ENCODE measurements at places on chromosomes 4 and X.

GRCh38 chrX:132924426-132924825, 34.0 kb downstream of the HS6ST2 start:
- DNase-seq: no peak

DNA sequence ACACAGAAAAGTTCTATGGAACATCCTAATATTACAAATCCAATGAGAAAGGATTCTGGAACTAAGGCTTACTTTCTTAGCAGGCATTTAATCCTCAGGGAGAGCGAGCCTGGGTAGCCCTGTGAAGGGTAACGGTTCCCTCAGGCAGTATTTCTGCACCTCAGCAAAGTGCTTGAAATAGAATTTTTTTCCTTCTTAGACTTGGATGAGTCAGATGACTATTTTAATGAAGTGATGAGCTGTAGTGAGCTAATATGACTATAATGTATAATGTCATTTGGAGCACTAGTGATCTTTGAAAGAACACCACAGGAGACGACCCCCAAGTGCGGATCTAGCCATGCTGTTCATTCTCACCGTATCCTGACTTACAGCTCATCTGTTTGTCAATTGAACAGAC, 493.0 kb upstream of the FAM241A start:
- no peak for DNase-seq

GRCh38 chr4:12679217-12679616, 804.9 kb downstream of the RAB28 start:
- no peak for DNase-seq

DNA sequence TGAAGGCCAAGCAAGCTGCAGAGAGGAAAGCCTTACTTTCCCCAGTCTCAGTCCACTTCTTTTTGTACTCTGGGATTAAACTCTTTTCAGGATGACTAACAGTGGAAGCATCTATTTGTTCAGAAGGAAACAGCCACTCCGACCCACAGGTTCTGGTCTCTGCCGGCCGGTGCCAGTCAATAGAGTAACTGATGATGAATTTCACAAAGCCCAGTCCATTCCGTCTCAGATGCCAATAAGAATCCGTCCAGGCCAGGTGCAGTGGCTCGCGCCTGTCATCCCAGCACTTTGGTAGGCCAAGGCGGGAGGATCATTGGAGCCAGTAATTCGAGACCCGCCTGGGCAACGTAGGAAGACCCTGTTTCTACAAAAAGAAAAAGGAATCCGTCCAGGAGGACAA, 58.5 kb upstream of the HELT start:
- no peak for DNase-seq

GRCh38 chr4:61520681-61521160, 320.6 kb downstream of the ADGRL3 start:
- no peak for DNase-seq

DNA sequence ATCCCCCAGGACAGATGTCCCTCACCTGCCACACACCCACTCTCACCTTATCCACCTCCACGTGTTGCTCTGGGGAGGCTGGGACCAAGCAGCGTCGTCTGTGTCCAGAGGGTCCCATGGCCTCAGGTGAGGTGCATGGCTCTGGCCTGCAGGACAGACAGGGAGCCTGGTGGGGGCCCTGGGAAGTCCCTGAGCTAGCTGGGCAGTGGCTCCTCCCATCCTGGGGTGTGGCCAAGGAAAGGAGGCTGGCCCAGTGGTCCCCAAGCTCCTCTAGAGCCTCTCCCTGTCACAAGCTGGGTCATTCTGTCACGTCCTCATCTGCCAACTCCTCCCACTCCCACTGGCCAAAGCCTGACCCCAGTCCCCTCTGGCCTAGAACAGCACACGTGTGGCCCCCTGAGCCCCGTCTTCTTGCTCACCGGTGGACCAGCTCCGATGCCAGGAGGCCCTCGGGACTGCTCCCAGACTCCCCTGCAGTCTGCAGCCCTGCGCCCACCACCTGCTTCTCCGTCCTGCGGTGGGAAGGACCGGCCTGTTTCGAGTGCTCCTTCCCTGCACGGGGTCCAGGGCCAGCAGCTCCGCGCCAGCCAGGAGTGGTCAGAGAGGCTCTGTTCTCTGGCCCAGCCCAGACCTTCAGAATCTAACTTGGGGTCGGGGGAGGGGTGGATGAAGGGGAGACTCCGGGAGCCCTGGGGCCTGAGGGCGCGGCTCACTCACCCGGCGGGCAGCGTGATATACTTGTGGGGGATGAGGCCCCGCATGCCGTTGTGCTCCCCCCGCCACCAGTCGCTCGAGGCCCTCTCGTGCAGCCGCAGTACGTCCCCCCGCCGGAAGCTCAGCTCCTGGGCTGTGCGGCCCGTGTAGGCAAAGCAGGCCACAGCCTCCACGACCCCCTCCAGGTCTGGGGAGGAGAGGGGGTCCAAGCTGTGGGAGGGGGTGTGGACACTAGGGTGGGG, 4.8 kb downstream of the AVPR2 start:
- no peak for DNase-seq

DNA sequence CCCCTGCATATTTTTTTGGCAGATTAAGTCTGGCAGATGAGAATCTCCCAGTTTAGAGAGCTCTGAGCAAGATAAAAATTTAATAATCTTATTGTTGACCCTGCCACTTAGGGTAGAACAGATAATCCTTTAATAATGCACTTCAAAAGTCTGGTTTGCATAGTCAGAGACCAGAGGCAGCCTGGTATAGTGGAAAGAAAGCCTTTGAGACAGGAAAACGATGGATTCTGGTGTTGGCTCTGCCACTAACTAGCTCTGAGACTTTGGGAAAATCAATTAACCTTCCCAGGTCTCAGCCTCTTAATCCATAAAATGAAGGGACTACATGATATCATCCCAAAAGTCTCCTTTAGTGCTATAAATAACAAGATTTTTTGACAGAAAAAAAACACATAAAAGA, 824.5 kb downstream of the STIM2 start:
- no peak for DNase-seq

DNA sequence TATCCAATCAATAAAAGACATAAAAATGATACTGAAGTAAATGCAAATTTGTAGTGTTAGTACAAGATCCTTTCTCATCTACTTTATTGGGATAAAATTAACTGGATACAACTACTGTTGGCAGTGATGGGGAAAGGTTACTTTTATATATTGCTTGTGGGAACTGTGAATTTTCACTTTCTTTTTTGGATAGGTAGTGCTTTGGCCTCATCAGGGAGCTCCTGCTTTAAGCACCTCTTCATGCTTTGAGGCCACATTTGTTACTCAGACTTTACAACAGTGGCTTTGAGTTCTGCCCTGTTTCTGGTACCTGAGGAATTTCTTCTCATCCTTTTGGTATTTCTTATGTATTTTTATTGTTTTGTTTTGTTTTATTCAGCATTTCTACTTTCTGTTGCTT, 316.8 kb upstream of the ZCCHC13 start:
- no peak for DNase-seq

DNA sequence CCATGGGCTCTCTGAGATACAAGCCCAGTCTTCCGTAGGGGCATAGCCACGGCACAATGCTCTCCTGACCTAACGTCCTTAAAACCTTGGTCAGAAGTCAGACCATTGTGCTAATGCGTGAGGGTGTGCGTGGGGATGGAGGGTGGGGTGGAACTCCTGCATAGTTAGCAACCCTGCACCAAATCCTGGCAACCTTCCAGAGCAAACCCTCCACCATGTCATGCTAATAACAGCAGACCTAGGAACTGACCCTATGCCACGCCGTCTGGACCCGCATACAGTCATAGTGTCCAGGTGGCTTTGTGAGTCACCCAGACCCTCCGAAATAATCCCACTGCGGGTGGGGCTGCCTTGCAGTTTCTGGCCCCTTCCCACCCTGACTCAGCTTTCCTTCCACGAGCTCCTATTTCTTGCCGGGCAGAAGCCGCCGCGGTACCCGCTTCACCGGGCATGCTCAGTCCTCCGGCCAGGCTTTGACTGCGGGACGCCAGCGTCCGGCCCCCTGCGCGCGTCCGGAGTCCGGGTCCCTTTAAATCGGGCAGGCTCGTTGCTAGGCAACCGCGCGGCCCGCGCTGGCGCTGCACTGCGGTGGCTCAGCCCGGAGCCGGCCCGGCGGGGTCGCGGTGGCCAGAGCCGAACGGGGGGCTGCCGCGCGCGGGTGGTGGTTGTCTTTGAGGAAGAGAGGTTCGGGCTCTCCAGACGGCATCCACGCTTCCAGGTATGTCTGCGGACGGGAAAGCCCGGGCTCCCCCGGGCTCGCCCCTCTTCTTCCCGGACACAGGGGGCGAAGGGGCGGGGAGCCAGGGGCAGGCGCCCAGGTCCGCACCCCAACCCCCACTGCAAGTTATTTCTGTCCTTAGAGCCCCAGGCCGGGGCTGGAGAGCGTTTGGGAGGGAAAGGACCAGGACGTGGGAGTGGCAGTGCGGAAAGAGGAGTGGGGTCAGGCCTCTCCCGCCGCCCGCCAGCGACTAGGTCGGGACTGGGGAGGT, at the start of gene CCDC160:
TSS of gene CCDC160 (plus strand) at position 557 of the 989 bp plus-strand sequence. CDS start 7,619 bp downstream, outside the sequence.
- DNase-seq: no peak

DNA sequence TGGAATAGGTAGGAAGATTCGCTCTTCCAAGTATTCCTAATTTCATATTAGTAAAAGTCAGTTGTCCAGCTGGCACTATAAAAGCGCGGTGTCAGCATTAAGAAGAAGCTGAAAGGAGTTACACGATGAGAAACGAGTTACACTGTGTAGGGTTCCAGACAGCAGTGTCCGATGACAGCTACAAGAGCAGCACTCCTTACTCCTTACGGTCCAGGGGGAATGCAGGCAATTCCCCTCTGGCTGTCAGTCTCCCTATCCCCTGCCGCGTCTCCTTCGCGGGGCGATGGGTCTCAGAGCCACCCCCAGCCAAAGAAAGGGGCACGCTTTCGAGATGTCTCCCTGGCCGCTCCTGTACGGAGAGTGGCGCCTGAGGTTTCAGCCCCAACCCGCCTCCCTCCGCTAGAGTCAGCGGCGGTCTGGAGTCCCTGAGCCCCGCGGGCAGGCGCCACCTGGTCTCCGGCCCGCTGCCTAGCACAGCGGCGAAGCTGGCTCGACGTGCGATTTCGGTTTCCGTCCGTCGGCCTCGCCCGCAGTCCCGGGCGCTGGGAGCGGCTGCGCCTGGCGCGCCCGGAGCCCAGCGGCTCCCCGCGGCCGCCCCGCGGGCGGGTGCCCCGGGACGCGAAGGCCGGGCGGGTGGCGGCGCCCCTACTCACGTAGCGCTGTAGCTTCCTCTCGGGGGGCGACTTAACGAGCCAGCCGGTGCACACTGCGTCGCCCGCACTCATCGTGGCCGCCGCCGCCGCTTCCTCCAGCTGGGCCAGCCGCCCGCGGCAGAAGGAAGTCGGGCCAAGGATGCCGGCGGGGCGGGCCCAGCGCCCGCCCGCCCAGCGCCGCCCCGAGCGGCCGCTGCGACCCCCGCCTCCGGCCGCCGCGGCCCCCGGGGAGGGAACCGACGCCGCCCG, at the start of gene GAB3:
TSS of gene GAB3 (minus strand) at position 777 of the 902 bp plus-strand sequence. CDS start at position 725, 52 bp downstream.
- DNase-seq: peak; percentile 23

DNA sequence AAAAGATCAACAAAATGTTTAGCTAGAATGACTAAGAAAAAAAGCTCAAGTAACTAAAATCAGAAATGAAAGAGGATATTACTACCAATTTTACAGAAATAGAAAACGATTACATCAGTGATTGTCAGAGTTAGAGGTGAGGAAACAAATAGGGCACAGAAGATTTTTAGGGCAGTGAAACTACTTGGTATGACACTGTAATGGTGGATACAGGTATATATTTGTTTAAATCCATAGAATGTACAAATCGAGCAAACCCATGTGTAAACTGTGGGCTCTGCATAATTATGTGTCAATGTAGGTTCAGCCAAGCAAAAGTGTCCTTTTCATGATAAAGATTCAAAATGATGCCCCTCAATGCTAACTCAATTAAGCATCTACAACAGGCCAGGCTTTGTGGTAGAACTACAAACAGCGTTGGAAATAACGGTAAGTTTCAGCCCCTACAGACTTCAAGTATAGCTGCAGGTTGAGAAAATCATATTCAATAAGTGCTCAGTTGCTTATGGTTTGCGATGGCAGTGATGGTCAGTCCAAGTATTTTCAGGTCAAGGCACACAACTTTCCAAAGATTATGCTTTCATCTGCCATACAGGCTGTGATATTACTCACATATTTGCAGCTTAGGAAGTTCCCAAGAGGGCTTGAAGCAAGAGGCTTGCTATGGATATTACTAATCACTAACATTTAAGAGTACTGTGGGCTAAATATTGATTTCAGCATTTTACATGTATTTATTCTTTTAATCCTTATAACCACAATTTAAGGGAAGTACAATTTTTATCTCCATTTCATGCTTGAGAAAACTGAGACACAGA, 158.6 kb downstream of the TET2 start:
- DNase-seq: no peak

GRCh38 chrX:2401201-2401589, 99.6 kb downstream of the DHRSX start:
- DNase-seq: no peak

- DNase-seq: no peak
Measured at GRCh38 chr4:163164110-163164509, 2.6 kb downstream of the NAF1 start.

DNA sequence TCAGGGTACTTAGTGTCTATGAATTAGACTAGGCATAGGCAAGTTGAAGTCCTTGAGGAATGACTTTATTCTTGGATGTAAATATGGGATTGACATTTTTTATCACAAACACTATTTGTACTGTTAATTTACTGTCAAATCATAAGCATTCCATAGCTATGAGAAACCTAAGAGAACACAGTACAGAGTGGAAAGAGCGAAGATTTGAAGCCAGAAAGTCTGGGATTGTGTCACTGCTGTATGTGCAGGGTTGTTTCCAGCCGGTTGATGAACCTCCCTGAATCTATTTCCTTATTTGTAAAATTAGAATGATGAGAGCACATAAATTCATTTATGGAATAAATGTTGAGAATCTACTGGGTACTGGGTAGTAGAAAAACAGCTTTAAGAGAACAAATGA, 14.4 kb upstream of the KLHL5 start:
- DNase-seq: no peak

- no peak for DNase-seq
Measured at GRCh38 chr4:101288365-101289145, 58.8 kb downstream of the PPP3CA start.

DNA sequence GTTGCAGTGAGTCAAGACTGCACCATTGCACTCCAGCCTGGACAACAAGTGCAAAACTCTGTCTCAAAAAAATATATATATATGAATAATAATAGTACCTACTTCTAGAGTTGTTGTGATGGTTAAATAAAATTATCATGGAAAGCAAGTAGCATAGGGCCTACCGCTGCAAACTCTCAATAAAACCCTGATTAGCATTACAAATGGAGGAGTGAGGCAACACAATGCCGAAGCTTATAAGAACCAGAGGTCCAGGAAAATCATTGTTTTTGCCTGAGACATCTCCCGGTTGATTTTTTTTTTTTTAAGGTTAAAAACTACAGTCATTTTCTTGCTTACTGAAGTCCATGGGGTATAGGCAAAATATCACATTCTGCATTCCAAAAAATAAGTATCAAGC, 185.0 kb upstream of the GALNT7 start:
- DNase-seq: no peak

Data from effector memory CD4-positive, alpha-beta T cell (primary cell).